ENCODE measurements at places on chromosomes 7 and 10.
A peak's percentile ranks its signal among the peaks of the same experiment; 100 is the strongest.

DNA sequence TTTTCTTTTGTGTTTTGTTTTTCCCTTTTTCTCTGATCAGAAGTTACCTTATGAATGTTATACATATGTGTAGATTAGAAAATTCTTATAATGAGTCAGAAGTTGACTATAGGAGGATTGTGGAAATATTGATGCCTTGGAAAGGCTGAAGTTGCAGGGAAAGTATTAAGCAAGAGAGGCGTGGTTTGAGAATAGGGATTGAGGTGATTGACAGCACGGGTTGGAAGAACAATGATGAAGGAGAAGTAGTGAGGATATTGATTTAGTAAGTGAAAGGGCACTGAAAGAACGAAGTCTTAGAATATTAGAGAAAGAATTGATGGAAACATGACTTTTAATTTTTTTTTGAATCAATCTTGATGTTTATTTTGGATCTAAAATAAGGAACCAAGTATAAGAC lies 176.0 kb downstream of the EXOC4 start:
- no peak for DNase-seq
- peaks cover 10% of the 10 kb centered on the region for H3K36me3 ChIP-seq
- H3K4me3 ChIP-seq: no peak overlapping the region
- no peaks in the 10 kb centered on the region for H3K27me3 ChIP-seq

DNA sequence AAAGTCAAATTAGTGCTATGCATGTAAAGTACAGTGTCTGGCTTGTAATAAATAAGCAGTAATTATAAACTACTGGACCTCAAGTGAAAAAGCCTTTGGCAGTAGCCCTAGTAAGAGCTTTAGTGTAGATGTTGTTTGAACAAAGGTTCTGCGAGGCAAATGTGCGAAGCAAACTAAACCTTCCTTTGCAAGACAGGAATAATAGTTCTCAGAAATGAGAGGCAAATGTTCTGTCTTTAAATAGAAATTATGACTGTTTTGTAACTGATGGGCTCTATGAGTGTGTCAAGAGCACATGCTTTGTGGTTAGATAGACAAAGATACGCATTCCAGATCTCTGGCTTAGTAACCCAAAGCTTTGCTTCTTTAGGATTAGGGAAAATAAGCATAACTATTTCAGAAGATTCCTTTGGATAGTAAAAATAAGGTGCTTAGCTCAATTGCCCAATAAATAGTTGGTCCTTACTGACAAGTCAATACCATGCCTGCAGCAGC lies 169.2 kb upstream of the CDC14C start:
- H3K36me3 ChIP-seq: no peaks in the 10 kb centered on the region
- no peak for DNase-seq
- no peaks in the 10 kb centered on the region for H3K4me1 ChIP-seq

DNA sequence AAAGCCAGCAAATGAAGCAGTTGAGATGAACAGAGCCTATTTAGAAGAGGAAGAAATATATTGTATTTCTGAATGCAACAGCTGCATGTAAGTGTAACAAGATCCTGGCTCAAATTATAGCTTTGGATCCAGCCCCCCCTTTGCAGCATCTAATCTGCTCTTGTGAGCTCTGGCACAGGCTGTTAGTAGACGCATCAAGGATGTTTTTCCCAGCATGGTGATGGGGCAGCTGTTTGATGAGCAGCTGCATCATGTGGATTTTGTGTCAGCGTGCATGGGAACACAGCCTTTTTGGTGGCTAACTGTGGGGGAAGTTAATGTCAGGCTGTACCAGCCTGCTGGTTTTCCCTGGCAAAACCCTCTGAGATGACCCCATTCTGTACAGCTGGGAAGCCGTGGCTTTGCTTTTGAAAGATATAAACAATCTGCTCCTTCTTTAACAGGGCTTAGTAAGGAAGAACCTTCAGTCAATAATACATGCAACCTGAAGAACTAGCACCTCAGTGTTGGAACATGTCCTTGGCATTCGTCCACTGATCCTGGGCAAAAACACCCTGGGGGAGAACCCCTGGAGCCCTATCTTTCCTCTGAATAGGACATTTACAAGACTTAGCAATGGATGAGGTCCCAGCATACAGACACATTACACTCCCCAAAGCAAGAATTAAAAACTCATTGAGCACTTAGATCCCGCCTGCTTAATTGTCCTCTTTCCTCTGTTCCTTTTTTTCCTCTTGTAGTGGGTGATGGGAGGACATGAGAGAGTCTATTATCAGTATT lies 70.6 kb downstream of the NPS start:
- no peaks in the 10 kb centered on the region for H3K36me3 ChIP-seq
- H3K4me1 ChIP-seq: no peaks in the 10 kb centered on the region
- H3K27me3 ChIP-seq: no peaks in the 10 kb centered on the region
- no peak for DNase-seq
- no peak overlapping the region for H3K27ac ChIP-seq
- no peak overlapping the region for H3K4me3 ChIP-seq

GRCh38 chr10:13016426-13016825 lies 14.9 kb upstream of the CCDC3 start:
- H3K36me3 ChIP-seq: no peaks in the 10 kb centered on the region
- no peak overlapping the region for H3K27ac ChIP-seq
- H3K4me1 ChIP-seq: no peaks in the 10 kb centered on the region
- DNase-seq: no peak
- H3K4me3 ChIP-seq: no peak overlapping the region

GRCh38 chr10:61779950-61780659 lies 117.4 kb downstream of the CABCOCO1 start:
- H3K36me3 ChIP-seq: peaks cover 14% of the 10 kb centered on the region
- H3K27ac ChIP-seq: peak overlapping the region; percentile 31
- DNase-seq: peak; percentile 31
- peaks cover 57% of the 10 kb centered on the region for H3K4me1 ChIP-seq
- no peaks in the 10 kb centered on the region for H3K27me3 ChIP-seq
- peak overlapping the region; percentile 29 for H3K4me3 ChIP-seq

Measured in T-helper 2 cell treated with Interferon-gamma antibody and Interleukin-4, amounts not matched to agents 5 μg/mL and 100 μg/mL, for 36 hours (primary cell).